ENCODE measurements at places on chromosomes 13 and 19. TPM values are rescaled to one million over a fixed set of nuclear protein-coding genes. Genes with fewer than 3 reads are reported as not detected.

DNA sequence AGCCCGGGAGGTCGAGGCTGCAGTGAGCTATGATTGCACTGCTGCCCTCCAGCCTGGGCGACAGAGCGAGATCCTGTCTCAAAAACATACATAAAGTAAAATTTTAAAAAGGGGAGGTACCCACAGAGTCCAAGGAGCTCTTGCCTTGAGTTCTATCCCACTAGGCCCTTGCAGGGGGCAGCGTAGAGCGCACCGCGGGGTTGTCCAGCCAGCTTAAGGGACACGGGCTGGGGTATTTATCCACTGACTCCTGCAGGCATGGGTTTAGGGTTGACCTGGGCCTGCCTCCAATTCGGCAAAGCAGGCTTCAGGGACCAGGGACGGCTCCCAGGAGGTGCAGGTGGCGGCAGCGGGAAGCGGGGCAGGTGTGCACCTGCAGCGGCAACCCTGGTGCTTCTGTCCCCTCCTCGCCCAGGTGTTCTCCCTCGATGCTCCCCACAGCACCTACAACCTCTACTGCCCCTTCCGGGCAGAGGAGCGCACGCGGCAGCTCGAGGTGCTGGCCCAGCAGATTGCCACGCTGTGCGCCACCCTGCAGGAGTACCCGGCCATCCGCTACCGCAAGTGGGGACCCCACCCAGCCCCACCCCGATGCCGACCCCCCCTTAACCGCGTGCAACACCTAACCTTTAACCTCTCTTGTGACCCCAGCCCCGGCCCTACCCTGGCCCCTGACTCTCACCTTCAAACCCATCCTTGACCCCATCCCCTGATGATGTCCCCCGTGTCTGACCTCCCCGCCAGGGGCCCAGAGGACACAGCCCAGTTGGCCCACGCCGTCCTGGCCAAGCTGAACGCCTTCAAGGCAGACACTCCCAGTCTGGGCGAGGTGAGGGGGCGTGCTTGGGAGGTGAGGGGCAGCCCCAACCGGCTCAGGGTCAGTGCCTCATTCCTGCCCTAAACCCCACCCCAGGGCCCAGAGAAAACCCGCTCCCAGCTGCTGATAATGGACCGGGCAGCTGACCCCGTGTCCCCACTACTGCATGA lies 4.7 kb downstream of the STXBP2 start:
- no peak for DNase-seq

GRCh38 chr19:38081547-38082255 lies 142.3 kb downstream of the DPF1 start:
- no peak for DNase-seq

DNA sequence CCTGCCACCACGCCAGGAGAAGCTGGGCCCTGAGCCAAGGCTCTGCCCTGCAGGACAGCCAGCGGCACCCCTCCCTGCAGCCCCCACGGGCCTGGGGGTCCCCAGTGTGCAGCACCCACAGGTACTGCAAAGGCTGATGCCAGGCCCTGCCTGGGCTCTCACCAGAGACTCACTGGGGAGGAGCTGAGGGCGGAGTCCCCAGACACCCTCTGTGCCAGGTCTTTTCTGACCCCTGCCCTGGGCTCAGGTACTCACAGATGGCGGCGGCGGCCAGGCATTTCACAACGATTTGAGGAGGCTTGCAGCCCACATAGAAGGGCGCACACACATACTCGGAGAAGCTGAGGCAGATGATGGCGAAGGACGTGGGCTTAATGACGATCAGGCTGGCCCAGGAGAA lies 5.7 kb downstream of the SLC7A9 start:
- DNase-seq, result peak; percentile 57

ZNF491 gene
- 1.5 TPM for total RNA-seq

KBTBD7 gene
- total RNA-seq, result 4.6 TPM
